ENCODE measurements at places on chromosomes 7 and 10.
A peak's percentile ranks its signal among the peaks of the same experiment; 100 is the strongest.

- DNase-seq = no peak
Observed at GRCh38 chr10:61793760-61794703, 107.5 kb upstream of the ARID5B start.

DNA sequence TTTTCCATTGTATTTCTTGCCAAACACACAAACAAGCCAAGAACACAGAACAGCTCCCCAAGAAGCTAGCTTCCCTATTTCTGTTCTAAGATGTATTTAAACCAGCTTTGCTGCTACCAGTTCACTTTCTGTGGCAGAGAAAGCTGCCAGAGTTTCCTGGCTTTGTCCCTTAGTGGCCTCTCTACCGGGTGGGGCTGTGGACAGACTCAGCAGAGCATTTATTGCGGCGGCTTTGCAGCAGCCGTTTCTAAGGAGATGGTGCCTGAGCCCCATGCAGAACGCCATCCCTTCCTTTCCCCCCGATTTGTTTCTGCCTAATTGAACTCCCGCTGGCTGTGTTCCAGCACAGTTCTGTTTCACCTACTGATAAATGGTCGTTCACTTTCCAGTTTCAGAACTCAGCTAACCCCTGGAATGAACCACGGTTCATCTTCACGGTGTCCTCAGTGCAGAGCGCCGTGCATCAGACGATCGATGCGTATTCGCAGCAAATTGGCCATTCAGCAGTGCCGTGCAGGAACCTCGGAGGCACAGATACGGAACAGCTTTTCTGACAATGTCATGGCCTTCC, 33.8 kb upstream of the SFMBT2 start:
- DNase-seq = peak; percentile 90

- DNase-seq = peak; percentile 91
Observed at GRCh38 chr10:110207011-110207804, at the start of gene MXI1. Gene MXI1, plus strand, starts transcription at chr10:110207605. Its CDS starts 204 bp downstream, at chr10:110207809.

GRCh38 chr7:2640482-2640830, 8.7 kb downstream of the TTYH3 start:
- DNase-seq = peak; percentile 21

DNA sequence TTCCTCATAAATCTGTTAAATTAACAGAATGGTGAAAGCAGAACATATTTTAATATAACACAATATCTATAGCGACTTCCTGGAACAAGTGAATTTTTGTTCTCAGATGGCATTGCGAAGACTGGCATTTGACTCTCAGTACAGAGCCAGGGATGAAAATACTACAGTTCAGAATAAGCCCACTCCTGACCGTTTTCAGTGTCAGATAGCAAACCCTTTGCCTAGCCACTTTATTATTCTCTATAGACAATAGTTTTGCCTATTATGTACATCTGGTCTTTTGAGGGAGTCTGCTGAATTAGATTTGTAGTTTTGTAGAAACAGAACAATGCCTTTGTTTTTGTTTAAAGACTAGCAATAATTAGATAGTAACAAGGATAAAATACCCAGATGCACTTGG, 2.3 kb downstream of the MINPP1 start:
- no peak for DNase-seq

GRCh38 chr7:134684165-134684564, 37.5 kb downstream of the BPGM start:
- DNase-seq = no peak

- DNase-seq = no peak
Observed at GRCh38 chr7:142696456-142697179, 52.7 kb upstream of the PRSS1 start.

GRCh38 chr7:45563401-45563800, 10.8 kb upstream of the ADCY1 start:
- no peak for DNase-seq

DNA sequence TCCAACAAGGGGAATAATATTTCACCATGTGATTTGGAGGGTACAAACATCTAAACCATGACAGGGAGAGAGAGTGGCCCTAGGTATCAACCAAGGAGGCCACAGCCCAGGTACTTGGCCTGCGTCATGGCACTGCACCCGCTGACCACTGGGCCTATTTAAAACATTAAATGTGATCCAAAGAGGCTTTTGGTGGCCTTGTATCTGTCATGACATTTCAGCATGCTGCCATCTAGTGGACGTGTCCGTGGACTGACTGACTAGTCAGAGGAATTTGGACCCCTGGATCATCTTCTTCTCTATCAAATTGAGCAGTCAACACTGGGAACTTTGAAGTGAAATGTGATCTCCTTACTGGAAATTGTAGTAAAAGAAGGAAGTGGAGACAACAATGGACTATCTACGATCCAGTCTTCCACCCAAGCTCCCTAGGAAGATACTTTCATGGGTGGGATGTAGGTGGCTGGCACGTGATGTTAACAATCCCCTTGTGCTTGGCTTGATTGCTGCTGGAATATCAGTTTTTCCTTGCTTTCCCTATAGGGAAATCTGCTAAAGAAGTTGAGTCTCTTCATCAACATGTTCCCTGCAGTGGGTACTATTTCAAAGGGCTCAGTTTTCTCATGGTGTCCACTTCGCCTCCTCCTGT, 24.6 kb upstream of the ITGA8 start:
- DNase-seq = peak; percentile 40

- no peak for DNase-seq
Observed at GRCh38 chr10:77554996-77555397, 82.6 kb downstream of the KCNMA1 start.

GRCh38 chr10:108362961-108363360, 1198.5 kb upstream of the SORCS1 start:
- no peak for DNase-seq

GRCh38 chr10:123459371-123460091, 206.6 kb upstream of the GPR26 start:
- no peak for DNase-seq

DNA sequence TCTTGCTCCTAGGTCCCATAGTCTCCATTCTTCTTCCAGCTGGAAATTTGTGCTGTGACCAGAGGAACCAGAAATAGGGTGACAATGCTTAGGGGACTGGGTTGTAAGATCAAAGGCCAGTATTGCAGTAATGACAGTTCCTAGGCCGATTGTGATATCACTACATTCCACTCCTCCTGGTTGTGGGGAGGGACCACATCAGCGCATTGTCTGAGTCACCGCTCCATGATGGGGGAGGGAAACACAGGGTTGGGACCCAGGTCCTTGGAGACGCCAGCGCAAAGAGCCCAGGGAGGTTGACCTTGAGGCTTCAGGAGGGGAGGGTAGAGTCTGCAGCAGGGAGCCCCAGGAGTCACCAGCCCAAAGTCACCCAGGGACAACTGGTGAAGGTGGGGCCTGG, 20.8 kb upstream of the GGCT start:
- DNase-seq = no peak

GRCh38 chr7:101804967-101805366, 12.5 kb upstream of the CUX1 start:
- DNase-seq = no peak

GRCh38 chr7:91603707-91604106, 276.8 kb downstream of the MTERF1 start:
- DNase-seq = no peak

- no peak for DNase-seq
Observed at GRCh38 chr10:45592926-45593325, 79.6 kb downstream of the ZFAND4 start.

DNA sequence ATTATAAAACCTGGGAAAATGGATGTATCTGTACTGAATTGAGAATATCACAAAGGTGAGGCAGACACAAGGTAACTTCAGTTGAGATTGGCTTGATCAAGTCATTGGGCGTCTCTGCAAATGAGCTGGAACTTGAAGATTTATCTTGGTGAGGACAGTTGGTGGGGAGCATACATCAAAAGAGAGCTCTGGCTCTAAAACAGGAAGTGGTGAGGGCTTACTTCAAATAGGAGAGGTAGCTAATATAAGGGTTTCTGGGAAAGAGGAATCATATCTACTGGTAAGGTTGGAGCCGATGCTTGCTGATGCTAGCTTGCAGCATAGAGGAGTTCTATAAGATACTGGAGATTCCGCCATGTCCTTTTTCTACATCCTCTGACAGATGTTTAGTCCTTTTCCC, 39.9 kb upstream of the FGL2 start:
- DNase-seq = no peak

- peak; percentile 57 for DNase-seq
Observed at GRCh38 chr10:133159611-133159949, 439 bp upstream of the KNDC1 start.

- DNase-seq = peak; percentile 6
Observed at GRCh38 chr7:87129848-87130247, 22.4 kb upstream of the DMTF1 start.

GRCh38 chr7:79590391-79590790, 136.9 kb upstream of the MAGI2 start:
- DNase-seq = no peak

GRCh38 chr7:8250547-8250946, 11.4 kb downstream of the ICA1 start:
- DNase-seq = no peak

- DNase-seq = peak; percentile 50
Observed at GRCh38 chr10:101772895-101773761, 2.8 kb downstream of the FGF8 start.

DNA sequence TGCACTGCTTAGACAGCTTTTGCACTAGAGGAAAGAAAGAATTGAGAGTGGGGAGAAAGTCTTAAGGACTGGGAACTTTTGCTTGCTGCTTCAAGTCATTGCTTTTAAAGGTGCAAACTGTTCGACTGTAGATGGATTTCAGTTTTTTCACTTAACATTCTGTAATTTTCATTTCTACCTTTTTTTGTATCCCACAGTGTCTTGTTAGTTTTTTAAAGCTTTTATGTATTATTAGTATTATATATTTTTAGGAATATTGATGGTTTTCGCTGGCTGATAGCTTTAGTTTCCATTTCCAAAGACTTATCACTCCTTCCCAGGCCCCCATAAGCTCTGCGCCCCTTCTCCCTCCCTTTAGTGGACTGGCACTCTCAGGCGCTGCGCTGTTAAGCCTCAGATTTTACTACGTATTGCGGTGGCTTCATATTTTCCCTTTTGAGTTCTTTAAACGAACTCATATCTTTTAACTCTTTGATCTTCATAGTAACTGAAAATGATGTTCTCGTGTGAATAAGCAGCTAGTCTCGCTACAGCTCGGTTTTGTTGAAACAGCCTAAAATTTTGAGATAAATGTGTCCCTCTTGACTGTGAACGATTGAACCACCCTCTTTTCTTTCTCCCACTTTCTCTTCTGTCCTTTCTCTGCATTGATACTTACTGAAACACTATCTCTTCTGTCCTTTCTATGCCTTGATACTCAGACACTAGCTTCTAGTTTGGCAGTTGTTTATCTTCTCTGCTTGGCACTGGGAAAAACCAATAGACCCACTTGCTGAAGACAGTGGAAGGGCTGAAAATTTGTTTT, 2.5 kb upstream of the ETV1 start:
- no peak for DNase-seq

- no peak for DNase-seq
Observed at GRCh38 chr10:74156919-74157289, 5.9 kb downstream of the ADK start.

DNA sequence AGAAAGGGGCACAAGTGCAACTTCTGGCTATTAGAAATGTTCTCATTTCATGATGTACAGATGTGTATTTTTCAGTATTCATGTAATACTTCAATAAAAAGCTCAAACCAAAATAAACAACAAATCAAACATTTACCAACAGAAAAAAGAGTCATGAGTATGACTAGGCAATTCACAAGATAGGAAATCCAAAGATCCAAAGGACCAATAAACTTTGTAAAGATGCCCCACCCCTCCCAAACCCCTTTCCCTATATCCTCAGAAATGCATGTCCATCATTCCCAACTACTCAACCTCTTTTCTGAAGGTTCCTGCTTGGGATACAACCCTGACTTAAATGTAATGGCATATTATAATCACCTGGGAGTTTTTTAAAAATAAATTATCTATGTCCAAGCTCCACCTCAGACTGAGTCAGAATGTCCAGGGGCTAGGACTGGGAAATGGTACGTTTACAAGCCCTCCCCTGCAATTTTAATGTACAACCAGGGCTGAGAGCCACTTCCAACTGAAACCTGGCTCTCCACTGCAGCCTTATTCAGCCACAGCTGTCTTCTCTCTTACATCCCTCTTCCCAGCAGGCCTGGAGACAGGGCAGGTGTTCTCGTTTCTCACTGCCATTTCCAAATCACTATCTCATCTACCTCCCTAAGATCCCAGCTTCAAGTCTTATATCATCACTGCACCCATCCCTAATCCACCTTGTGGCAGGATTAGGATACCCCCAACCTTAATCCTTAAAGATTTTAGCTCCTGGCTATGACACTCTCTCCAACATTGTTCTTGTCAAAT, 36.5 kb downstream of the COA1 start:
- no peak for DNase-seq

DNA sequence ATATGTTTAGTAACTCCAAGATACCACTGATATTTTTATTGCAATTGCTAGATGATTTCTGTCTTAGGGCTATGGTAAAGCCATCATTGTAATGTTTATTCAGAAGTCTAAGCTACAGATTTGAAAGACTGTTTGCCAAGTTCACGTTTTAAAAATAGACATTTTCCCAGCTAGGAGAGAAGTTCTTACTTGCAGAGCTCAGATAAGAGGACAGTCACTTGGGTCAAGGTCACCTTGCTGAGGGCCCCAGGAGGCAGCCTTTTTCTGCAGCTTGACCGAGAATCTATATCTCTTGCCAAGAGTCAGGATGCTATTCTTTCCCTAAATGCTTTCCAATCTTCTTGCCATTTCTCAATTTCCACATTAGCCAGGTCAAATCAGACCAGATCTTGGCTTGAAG, 1011.2 kb downstream of the KCNMA1 start:
- no peak for DNase-seq

GRCh38 chr10:86226781-86227201, 139.8 kb downstream of the GRID1 start:
- no peak for DNase-seq

DNA sequence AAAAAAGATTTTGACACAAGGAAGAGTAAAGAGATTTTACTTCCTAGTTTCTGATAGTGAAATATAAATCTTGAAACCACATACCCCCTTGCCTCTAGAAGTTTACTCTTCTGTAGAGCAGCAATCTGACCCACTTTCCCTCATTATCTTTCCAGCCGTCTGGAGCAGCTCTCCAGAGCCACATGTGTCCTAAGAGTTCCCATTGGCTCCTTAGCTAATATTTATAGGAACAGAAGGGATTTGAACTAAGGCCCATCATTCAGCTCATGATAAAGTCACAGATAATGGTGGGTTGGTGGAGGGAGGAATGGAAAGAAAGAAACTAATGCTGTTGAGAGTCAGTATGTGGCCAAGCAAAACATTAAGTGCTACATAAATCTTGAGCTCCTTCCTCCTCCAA, 121.8 kb downstream of the INHBA start:
- no peak for DNase-seq

DNA sequence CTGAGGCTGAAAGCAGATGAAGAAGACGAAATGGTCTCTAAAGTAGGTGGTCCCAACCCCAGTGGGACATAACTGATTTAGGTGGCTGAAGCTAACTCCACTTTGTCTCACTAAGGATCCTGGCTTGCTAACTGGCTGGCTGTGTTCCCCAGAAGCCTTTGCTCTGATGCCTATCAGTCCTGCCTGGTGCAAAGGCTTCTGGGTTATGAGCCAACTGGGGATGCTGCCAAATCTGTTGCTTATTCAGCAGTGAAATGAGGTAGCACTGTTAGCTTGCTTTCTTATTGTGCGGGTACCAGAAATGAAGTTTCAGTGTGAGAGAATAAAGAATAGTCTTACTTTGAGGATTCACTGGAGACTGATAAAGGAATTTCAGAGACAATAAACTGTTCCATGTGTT, 18.1 kb downstream of the PRKG1 start:
- DNase-seq = no peak

Data from retina (tissue), 1 donor.